ENCODE measurements at places on chromosomes 5 and 9. TPM values are rescaled to one million over a fixed set of nuclear protein-coding genes. Genes with fewer than 3 reads are reported as not detected.

DNA sequence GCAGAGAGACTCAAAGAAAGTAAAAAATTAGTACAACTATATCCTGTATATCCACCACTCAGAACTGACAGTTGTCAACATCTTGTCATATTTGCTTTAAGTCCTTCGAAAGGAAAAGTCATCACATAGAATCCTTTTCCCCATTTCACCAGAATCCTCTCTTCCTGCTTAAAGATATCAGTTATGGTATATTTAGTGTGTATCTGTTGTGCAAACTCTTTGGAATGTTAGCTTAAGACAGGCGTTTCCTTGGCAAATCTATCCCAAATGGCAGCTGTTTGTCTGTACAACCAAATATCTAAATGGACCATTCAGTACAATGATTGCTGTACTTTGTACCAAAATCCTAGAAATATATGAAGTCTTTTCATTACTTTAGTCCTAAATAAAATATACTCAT lies 98.5 kb downstream of the ITGA1 start:
- H3K36me3 ChIP-seq: peaks cover 6% of the 10 kb centered on the region
- no peak for DNase-seq
- no peak overlapping the region for H3K4me3 ChIP-seq
- H3K27ac ChIP-seq: no peak overlapping the region

DNA sequence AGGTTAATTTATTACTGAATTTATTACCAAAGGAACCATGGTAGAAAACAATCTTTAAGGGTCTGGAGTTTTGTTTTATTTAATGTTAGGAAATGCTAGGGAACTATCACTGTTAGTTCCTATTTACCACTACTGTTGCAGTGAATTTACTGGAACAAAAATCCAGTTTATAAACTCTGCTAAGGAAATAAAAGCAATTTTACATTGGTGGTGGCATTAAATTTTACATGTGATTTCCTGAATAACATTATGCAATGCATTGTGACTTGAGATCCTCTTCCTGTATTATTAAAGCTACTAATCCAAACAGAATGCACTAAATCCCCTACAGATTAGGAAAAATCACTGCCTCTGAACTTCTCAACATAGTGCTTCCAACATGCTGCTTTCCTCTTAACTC lies 599.5 kb upstream of the PTGER4 start:
- H3K36me3 ChIP-seq: no peaks in the 10 kb centered on the region
- no peak overlapping the region for H3K27ac ChIP-seq
- H3K27me3 ChIP-seq: no peaks in the 10 kb centered on the region
- DNase-seq: no peak
- no peaks in the 10 kb centered on the region for H3K4me1 ChIP-seq

The ENHO gene
- 1.5 TPM for polyA plus RNA-seq

The SEMA5A gene
- 0.58 TPM for polyA plus RNA-seq

DNA sequence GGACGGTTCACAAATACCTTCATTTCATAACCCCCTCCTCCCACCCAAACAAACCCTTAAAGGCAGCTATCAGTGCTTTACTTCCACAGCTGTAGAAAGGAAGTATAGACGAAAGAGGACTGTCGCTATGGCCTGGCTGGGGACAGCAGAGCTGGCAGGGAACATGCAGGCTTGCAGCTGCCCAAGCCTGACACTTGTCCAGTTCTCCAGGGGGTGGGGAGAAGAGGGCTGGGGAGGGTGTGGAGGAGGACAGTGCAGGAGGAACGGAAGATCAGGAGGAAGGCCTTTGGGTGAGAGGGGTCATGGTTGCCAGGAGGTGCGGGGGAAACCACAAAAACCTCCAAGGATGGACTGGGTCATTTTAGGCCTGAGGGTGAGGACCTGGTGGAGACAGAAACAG lies 25.9 kb downstream of the ARPC5L start:
- no peak overlapping the region for H3K4me3 ChIP-seq
- H3K36me3 ChIP-seq: peaks cover 45% of the 10 kb centered on the region
- no peaks in the 10 kb centered on the region for H3K4me1 ChIP-seq
- no peak overlapping the region for H3K27ac ChIP-seq

- H3K4me3 ChIP-seq: no peak overlapping the region
- DNase-seq: no peak
- H3K27me3 ChIP-seq: no peaks in the 10 kb centered on the region
- H3K4me1 ChIP-seq: peaks cover 30% of the 10 kb centered on the region
- H3K36me3 ChIP-seq: no peaks in the 10 kb centered on the region
Measured at GRCh38 chr9:134318941-134319305, 7.3 kb upstream of the RXRA start.

GRCh38 chr5:38446029-38446522 lies 110.4 kb downstream of the LIFR start:
- no peak for DNase-seq
- no peaks in the 10 kb centered on the region for H3K36me3 ChIP-seq
- no peak overlapping the region for H3K4me3 ChIP-seq
- H3K4me1 ChIP-seq: peaks cover 2% of the 10 kb centered on the region
- no peaks in the 10 kb centered on the region for H3K27me3 ChIP-seq

The BTNL8 gene
- polyA plus RNA-seq: not detected

DNA sequence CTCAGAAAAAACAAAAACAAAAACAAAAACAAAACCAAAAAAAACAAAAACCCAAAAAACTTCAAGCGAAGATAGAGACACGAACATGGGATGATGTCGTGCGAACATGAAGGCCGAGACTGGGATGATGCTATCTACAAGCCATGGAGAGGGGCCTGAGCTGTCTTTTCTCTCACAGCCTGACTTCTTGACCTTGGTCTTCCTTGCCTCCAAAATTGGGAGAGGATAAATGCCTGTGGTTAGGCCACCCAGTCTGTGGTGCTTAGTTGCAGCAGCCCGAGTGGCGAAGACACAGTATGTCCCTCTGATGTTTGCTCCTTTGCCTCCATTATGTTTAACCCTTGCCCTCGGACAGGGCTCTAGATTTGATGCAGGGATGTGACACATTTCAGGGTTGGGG lies 130.4 kb upstream of the BASP1 start:
- no peaks in the 10 kb centered on the region for H3K4me1 ChIP-seq
- DNase-seq: no peak
- no peaks in the 10 kb centered on the region for H3K27me3 ChIP-seq
- no peak overlapping the region for H3K4me3 ChIP-seq
- H3K36me3 ChIP-seq: no peaks in the 10 kb centered on the region

DNA sequence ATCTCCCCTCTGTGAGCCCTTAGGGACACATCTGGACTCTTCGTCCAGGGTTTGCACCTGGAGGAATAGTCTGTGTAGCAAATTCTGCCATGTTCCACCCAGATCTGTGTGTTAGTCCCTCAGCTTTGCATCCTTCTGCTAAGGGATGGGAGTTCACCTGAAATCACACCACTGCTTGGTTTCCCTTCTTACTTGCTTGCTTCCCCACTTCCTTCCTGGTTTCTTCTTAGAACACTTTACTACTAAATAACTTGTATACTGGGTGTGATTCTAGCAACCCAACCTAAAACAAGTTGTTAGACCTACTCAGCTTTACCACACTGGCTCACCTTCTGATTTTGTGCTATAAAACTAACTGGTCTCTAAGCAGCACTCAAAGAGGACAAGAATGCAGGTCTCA lies 202.6 kb upstream of the MAP3K1 start:
- H3K4me1 ChIP-seq: peaks cover 11% of the 10 kb centered on the region
- no peak overlapping the region for H3K27ac ChIP-seq
- H3K4me3 ChIP-seq: no peak overlapping the region
- no peaks in the 10 kb centered on the region for H3K36me3 ChIP-seq
- no peak for DNase-seq

DNA sequence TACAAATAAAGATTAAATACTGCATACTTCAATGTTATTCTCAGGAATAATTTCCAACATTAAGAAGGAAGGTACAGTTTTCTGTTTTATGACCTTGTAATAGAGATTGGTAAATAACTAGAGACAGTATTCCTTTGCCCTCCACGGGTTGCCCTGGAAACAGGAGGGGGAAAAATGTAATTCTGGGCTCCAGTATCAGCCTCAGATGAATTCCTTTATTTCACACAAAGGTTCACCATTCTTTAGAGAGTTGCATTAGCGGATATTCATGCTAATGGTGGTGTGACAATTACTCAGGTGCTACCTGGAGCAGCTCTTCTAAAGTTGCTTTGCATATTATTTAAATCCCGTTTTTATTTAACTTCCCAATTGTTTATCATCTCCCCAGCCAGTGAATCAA lies 42.6 kb downstream of the CETN3 start:
- H3K36me3 ChIP-seq: no peaks in the 10 kb centered on the region
- H3K27me3 ChIP-seq: no peaks in the 10 kb centered on the region
- no peaks in the 10 kb centered on the region for H3K4me1 ChIP-seq
- H3K4me3 ChIP-seq: no peak overlapping the region
- H3K27ac ChIP-seq: no peak overlapping the region

DNA sequence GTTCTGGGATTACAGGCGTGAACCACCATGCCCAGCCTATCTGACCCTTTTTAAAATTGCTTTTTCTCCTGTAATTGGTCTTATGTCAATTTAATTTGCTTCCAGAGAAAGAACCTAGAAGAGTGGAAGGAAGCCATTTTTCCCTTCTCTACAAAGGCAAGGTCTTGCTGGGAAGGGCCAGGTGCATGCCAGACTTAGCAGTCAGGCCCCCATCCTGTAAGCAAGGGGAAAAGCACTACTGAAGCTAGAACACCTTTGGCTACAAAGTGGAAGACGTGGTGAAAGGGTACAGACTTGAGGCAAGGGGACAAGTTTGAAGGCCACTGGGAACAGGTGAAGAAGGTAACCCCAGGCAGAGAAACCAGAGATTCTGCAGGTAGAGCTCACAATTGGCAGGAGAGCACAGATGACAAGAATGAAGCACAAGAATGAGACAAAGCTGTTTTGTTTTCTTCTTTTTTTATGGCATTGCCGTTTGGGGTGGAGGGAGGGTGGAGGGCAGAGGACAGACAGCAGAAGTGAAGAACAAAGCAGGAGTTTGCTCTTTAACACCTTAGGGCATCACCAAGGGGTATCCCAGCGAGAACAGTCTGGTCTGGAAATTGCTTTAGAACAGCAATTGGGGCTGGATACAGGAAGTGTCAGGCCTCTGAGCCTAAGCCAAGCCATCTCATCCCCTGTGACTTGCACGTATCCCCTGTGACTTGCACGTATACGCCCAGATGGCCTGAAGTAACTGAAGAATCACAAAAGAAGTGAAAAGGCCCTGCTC lies 72.9 kb downstream of the SERINC5 start:
- H3K4me3 ChIP-seq: no peak overlapping the region
- DNase-seq: no peak
- no peaks in the 10 kb centered on the region for H3K36me3 ChIP-seq
- H3K27me3 ChIP-seq: no peaks in the 10 kb centered on the region
- no peak overlapping the region for H3K27ac ChIP-seq
- H3K4me1 ChIP-seq: peaks cover 20% of the 10 kb centered on the region

DNA sequence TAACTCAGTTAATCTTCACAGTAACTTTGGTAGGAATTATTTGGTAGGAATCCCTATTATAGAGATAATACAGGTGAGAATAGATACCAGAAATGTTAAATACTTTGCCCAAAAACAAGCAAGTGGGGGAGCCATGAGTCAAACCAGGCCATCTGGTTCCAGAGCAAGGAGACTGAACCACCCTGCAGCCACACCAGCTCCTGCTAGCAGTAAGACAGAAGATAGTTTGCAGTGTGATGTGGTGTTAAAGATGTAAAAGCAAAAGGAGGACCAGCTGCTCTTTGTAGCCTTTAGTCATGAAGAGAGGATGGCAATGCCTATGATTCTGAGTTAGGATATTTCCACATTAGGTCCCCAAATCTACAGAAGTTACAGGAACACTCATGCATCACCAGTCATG lies 101.4 kb downstream of the PRKACG start:
- H3K4me3 ChIP-seq: no peak overlapping the region
- no peaks in the 10 kb centered on the region for H3K4me1 ChIP-seq
- peaks cover 7% of the 10 kb centered on the region for H3K27me3 ChIP-seq
- no peak overlapping the region for H3K27ac ChIP-seq
- DNase-seq: no peak

The PCDHB16 gene
- 2.7 TPM for polyA plus RNA-seq

The PRELID2 gene
- 3.8 TPM for polyA plus RNA-seq

GRCh38 chr5:96084874-96085506 lies 123.3 kb upstream of the ELL2 start:
- H3K27ac ChIP-seq: no peak overlapping the region
- H3K36me3 ChIP-seq: no peaks in the 10 kb centered on the region

The SH3RF2 gene
- 0.87 TPM for polyA plus RNA-seq

The SLC36A2 gene
- not detected for polyA plus RNA-seq

DNA sequence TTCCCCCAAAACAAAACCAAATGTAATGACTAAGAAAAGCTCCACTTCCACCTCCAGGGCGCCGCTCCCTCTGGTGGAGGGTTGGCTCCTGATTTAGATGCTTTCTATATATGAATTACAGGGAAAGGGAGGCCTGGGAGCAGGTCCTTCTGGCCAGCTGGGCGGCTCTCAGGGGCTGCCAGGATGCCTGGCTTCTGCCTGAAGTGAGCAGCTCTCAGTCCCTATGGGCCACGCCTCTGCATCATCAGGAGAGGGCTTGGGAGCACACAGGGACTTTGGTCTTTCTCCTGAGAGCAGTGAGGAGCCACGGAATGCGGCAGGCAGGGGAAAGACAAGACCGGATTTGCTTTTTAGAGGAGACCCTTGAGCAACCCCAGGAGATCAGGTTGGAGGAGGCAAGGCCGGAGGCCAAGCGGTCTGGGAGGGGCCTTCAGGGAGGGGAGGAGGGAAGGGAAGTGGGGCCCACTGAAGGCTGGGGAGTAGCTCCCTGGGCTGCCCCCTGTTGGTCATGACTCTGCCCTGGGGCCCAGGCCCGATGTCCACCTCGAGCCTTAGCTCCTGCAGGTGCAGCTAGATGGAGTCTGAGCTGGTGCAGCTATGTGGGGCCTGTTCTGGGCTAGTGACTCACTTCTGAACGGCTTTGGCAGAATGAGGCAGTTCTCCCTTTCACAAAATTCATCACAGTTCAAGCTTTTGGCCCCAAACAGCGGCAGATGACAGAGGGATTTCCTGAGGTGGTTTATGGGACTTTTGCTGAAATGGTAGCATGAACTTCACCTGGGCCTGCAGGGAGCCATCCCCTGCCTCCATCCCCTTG lies 11.3 kb upstream of the GRHPR start:
- H3K4me3 ChIP-seq: no peak overlapping the region
- H3K4me1 ChIP-seq: no peaks in the 10 kb centered on the region
- H3K27ac ChIP-seq: no peak overlapping the region
- H3K27me3 ChIP-seq: no peaks in the 10 kb centered on the region

The LAMC3 gene
- 0.07 TPM for polyA plus RNA-seq

- no peak overlapping the region for H3K27ac ChIP-seq
- DNase-seq: no peak
- H3K4me1 ChIP-seq: no peaks in the 10 kb centered on the region
- no peaks in the 10 kb centered on the region for H3K27me3 ChIP-seq
- H3K4me3 ChIP-seq: no peak overlapping the region
Measured at GRCh38 chr9:12968093-12968492, 193.3 kb downstream of the LURAP1L start.

The NMUR2 gene
- not detected for polyA plus RNA-seq

- no peak overlapping the region for H3K27ac ChIP-seq
- no peaks in the 10 kb centered on the region for H3K4me1 ChIP-seq
- no peaks in the 10 kb centered on the region for H3K36me3 ChIP-seq
- DNase-seq: no peak
- no peak overlapping the region for H3K4me3 ChIP-seq
Measured at GRCh38 chr5:98635656-98636055, 137.8 kb upstream of the RGMB start.

The B4GALT1 gene
- polyA plus RNA-seq: 36.2 TPM

Measured in SK-N-SH (cell line).